Small intestine (tissue), 16 donors: ENCODE measurements at places on chromosomes 5 and 9.

GRCh38 chr5:34491251-34491620, 164.9 kb upstream of the RAI14 start:
- no peak overlapping the region for H3K27ac ChIP-seq
- peaks cover 23% of the 10 kb centered on the region for H3K4me1 ChIP-seq
- no peak for DNase-seq
- no peaks in the 10 kb centered on the region for H3K36me3 ChIP-seq
- no peak overlapping the region for H3K4me3 ChIP-seq

DNA sequence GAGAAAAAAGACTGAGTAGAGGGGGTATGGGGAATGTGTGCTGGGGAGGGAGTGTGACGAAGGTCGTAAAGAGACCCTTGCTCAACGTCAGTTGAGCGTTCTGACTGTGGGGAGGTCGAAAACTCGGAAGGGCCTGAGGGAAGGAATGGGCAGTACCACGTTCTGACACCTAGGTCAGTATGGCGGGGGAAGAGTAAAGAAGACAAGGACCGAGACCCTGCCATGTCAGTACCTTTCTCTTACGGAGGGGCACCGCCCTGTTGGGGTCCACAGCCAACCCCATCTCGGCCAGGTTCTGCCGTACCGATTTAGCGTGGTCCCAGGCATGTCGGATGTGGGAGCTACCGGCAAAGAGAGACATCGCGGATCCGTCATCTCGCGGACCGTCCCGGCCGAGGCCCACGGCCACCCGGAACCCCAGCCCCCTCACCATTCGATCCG, 375 bp downstream of the NOP16 start:
- no peak for DNase-seq
- peak overlapping the region; percentile 90 for H3K4me3 ChIP-seq
- H3K27ac ChIP-seq, result no peak overlapping the region
- H3K27me3 ChIP-seq, result no peaks in the 10 kb centered on the region

GRCh38 chr9:115461280-115461679, 343.3 kb upstream of the TNC start:
- H3K4me1 ChIP-seq, result no peaks in the 10 kb centered on the region
- no peak overlapping the region for H3K27ac ChIP-seq
- no peak overlapping the region for H3K4me3 ChIP-seq
- H3K36me3 ChIP-seq, result no peaks in the 10 kb centered on the region
- DNase-seq, result no peak

- H3K4me3 ChIP-seq, result no peak overlapping the region
- no peak overlapping the region for H3K27ac ChIP-seq
- no peak for DNase-seq
- no peaks in the 10 kb centered on the region for H3K27me3 ChIP-seq
- no peaks in the 10 kb centered on the region for H3K36me3 ChIP-seq
- H3K4me1 ChIP-seq, result no peaks in the 10 kb centered on the region
These were observed 185.7 kb downstream of the MARCHF11 start for GRCh38 chr5:15993919-15994318.
